ENCODE measurements at places on chromosomes 3 and 15.

DNA sequence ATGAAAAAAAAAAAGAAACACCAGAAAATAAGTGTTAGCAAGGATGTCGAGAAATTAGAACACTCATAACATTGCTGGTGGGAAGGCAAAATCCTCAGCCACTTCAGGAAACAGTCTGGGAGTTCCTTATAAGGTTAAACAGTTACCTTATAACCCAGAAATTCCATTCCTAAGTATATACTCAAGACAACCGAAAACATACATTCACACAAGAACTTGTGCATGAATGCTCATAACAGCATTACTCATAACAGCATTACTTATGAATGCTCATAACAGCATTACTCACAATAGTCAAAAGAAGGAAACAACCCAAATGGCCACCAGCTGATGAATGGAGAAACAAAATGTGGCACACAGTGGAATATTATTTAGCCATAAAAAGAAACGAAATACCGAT is 34.8 kb upstream of the DCP1A start:
- DNase-seq: no peak

DNA sequence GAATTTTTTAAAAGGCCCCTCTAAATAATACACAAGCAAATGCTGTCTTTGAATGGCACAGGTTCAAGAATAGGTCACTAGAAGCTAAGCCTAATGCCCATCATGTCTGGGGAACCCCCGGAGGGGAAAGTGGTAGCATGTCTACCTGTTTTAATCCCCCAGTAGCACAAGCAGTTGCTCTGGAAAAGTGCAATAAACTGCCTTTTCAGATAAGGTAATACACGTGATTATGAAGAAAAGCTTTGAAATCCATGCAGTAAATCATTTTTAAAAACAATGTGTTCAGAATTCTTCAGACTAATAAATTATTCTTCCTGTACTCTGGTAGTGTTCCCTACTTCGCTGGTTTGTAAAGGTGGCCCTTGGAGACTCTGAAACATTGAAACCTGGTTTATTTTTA is 922.2 kb downstream of the ROBO1 start:
- no peak for DNase-seq

- DNase-seq: no peak
Observed at GRCh38 chr15:40912478-40912877, 16.7 kb upstream of the DLL4 start.

GRCh38 chr3:22199095-22199494 is 448.1 kb upstream of the ZNF385D start:
- no peak for DNase-seq

GRCh38 chr3:157163217-157163953 is 3.4 kb upstream of the CCNL1 start:
- DNase-seq: no peak

GRCh38 chr15:78951841-78952238 is 7.0 kb upstream of the CTSH start:
- no peak for DNase-seq

DNA sequence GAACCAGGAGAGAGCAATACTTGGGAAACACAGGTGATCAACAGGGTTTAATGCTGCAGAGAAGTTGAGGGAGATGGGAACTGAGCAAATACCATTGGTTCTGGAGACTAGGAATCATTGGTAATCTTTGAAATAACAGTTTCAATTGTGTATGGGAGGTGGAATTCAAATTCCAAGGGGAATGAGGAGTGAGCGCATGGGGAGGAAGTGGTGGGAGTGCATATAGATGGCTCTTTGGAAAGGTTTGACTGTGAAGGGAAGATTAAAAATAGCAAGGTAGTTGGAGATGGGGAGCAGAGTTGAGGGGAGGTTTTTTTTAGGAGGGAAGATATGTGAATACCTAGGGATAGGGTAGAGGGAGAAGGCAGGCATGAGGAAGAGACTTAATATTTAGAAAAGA is 51.1 kb upstream of the ROPN1 start:
- no peak for DNase-seq

DNA sequence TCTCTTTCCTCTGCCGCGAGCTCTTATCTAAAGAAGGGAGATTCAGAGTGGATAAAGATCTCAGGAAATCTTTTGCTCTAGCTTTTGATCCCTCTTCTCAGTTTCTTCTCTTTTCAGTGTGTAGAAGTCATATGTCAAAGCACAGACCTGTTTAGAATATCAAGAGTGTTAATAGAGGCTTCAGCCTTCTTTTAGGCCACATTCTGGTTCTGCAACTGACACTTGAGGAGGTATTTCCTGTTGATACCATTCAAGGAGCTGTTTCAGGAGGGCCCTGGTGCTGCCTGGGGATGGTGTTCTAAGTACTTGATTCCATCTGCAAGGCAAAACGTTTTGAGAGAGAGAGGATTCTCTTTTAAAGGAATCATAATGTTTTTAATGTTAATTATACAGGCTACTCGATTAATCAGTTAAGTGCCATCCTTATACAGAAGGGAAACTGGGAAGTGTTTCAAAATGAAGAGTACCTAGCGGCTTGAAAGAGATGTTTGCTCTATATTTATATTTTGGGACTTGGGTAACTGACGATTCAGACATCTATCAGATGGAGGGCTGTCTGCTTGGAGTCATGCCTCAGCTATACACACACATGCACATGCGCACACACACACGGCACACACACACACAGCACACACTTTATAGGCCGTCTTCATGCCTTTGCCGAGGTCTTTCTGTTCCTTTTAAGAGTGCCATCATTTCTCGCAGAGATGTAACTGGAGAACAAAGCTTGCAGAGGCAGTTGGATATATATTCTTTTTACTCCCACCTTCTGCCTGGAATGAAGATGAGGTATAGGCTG is 313.9 kb downstream of the PTPRG start:
- no peak for DNase-seq

DNA sequence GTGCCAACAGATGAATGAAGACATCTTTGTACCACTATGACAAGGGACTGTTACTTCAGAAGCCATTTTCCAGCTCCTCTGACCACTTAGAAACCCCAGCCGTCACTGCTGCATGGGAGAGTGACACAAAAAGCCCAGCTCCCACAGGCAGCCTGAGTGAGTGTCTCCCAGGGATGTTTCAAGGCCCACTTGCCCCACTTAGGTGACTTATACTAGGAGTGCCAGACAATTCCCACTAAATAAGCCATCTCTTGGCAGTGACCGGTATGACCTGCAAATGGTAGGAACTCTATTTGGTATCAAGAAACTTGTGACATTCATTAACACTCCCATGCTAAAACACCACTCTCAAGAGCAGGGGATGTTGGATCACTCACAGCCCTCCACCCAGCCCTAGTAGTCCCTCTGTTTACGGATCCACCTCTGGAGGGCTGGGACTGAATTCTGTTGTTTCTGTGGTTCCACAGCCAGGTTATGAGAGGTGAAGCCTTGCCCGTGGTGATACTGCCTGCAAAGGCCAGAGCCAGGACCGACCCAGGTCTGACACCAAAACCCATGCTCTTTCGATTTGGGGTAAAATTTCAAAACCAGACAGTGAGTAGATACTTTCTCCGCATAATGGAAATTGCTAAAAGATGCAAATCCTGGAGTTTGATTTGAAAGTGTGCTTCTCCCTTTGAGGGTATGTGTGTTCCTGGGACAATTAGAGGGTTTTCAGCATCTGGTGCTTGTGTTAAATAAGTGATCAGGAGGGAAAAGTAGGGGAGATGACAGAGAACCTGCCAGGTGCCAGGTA is 14.5 kb downstream of the RBP1 start:
- no peak for DNase-seq

- DNase-seq: no peak
Observed at GRCh38 chr3:18378218-18378617, 46.9 kb downstream of the SATB1 start.

- no peak for DNase-seq
Observed at GRCh38 chr15:25464784-25465183, 26.0 kb upstream of the UBE3A start.

DNA sequence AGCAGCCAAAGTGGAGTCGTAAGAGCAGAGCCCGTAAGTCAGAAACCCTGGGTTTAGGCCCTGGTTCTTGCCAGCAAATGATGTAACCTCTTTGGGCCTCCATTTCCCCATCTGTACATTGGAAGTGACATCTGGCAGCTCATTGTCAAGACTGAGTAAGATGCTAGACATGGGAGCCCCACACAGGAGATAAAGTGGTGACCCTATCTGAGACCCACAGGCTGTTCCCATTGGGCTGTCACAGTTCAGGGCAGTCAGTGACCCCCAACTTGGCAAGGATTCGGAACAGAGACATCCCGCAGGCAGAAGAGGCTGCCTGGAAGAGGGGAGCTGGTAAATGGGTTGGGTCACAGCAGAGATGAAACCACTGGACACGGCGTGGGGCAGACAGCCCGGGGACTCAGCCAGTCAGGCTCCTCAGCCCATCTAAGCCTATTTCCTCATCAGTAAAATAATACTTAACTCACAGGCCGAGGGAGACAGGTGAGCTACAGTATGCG is 1.8 kb downstream of the CLN6 start:
- peak; percentile 2 for DNase-seq

- DNase-seq: peak; percentile 52
Observed at GRCh38 chr15:32994810-32995424, 199.6 kb downstream of the FMN1 start.

- no peak for DNase-seq
Observed at GRCh38 chr3:141804778-141805639, 41.8 kb downstream of the GRK7 start.

DNA sequence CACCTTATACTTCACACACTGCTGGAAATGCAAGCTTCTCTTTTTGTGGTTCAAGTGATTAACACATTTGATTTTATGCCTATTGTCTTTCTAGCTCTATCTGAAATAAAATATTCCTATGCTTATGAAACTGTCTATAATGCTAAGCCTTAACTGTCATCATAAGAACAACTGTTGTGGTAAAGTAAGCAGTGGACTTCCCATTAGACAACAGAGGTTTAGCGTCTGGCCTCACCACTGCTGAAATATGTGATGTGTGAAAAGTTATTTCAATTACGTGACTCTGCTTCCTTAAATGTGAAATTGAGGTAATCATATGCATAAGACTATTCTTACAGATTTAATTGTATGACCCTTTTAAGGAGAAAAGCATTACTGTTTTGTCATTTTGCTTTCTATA is 140.2 kb upstream of the LYSMD4 start:
- no peak for DNase-seq

DNA sequence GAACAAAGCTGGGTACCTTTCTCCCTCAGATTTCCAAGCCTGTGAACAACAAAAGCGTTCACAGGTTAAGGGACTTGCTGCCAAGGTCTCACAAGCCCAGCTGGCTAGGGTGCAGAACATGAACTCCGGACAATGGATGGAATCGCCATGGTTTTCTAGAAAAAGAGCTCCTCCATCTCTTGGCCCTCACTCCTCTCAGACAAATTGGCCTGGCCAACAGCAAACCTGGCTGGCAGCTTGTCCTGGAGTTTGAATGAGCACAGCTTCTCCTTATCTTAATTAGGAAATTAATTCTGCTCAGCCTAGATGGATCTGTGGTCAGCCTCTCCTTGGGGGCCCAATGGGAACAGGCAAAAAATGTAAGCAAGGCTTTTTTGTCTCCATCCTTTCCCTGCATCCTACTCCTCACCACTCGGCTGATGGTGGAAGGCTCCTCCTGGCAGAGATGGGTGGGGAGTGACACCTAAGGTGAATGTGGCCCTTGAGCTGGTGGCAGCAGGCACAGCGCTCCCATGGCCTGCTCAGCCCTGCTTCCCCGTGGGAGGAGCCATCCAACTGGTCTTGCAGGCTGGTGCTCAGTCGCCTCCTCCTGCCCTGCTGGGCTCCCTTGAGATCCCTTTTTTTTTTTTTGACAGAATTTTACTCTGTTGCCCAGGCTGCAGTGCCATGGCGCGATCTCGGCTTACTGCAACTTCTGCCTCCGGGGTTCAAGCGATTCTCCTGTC is 5.8 kb downstream of the KLHL25 start:
- no peak for DNase-seq

DNA sequence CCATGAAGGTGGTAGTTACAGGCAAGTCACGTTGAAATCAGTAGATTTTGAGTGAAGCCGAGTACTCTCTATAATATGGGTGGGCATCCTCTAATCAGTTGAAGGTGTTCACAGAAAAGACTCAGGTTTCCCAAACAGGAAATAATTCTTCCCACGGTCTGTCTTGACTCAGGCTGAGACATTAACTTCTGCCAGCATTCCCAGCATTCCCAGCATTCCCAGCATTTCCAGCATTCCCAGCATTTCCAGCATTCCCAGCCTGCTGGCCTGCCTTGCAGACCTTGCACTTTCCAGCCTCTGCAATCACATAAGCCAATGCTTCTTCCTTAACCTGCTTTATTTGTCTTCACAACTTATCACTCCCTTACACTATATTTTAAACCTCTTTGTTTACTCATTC is 542.3 kb upstream of the ROBO2 start:
- DNase-seq: no peak

- DNase-seq: no peak
Observed at GRCh38 chr15:32698773-32699390, 18.9 kb upstream of the GREM1 start.

DNA sequence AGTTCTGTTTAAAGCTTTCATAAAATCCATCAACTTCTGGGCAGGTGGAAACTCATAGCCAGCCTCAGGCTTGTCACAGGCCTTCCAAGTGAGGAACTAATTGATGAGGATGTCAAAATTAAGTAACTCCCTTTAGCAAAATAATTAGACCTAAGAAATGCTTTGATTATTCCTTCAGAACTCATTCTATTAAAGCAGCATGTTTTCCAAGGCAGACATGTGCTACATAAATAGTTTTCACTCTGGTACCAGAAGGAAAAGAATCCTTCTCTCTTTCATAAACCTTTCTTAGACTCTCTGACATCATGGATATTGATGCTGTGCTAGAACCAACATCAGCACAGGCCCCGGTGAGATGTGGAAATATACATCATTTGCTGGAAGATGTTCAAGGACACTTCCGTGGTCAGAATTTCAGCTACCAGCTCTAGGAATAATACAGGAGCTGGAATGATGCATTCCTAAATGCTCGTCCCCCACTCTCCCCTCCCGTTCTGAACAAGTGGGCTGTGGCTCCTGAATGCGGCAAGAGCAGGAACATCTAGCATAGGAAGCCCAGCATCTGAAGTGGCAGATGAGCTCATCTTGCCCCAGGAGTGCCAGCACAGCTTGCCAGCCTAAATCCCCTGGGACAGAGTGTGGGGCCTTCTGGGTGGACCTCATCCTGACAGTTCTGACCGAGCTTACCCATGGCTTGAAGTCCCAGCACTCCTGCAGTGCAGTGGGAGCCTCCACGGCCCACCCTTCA is 82.4 kb downstream of the WWTR1 start:
- peak; percentile 68 for DNase-seq

GRCh38 chr15:39887832-39888231 is 32.2 kb downstream of the GPR176 start:
- peak; percentile 38 for DNase-seq

GRCh38 chr3:158725348-158726011 is 6.8 kb downstream of the RARRES1 start:
- peak; percentile 92 for DNase-seq

GRCh38 chr3:107641572-107642307 is 119.0 kb downstream of the BBX start:
- peak; percentile 24 for DNase-seq

Data from GM03348 (cell line).